ENCODE measurements at places on chromosomes 12 and 14. TPM values are rescaled to one million over a fixed set of nuclear protein-coding genes. Genes with fewer than 3 reads are reported as not detected.
A peak's percentile ranks its signal among the peaks of the same experiment; 100 is the strongest.

- no peak overlapping the region for H3K4me3 ChIP-seq
- no peak for DNase-seq
Measured at GRCh38 chr14:38186216-38186615, 21.5 kb upstream of the SSTR1 start.

PITPNM2 gene
- 12.3 TPM for total RNA-seq

- H3K27ac ChIP-seq = no peak overlapping the region
- H3K4me1 ChIP-seq = peaks cover 10% of the 10 kb centered on the region
- H3K4me3 ChIP-seq = no peak overlapping the region
- DNase-seq = peak; percentile 74
Measured at GRCh38 chr14:92680781-92681650, 67.4 kb downstream of the LGMN start.

DNA sequence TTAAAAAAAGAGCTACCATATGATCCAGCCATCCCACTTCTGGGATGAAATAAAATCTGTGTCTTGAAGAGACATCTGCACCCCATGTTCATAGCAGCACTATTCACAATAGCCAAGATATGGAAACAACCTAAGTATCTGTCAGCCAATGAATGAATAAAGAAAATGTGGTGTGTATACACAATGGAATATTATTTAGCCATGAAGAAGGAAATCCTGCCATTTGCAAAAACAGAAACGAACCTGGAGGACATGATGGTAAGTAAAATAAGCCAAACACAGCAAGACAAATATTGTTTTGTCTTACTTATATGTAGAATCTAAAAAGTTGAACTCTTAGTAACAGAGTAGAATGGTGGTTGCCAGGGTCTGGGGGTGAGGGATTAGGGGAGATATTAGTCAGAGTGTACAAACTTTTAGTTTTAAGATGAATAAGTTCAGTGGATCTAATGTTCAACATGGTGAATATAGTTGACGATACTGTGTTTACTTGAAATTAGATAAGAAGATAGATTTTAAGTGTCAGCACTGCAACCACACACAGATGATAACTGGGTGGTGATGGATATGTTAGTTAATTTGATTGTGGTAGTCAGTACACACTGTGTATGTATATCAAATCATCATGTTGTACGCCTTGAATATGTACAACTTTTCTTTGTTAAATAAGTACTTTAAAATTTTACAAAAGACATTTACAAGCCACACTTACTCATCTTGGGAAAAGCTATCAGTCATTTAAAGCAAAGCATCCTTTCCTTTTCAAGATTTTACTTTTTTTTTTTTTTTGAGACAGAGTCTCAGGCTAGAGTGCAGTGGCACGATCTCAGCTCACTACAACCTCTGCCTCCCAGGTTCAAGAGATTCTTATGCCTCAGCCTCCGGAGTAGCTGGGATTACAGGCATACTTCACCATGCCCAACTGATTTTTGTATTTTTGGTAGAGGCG lies 89.9 kb downstream of the BICD1 start:
- H3K4me1 ChIP-seq = no peaks in the 10 kb centered on the region
- no peak overlapping the region for H3K4me3 ChIP-seq
- no peak for DNase-seq
- no peak overlapping the region for H3K27ac ChIP-seq

RPS6KL1 gene
- 12.7 TPM for total RNA-seq

SERPINA9 gene
- total RNA-seq = not detected

INHBC gene
- not detected for total RNA-seq

Data from Peyer's patch (tissue), 4 donors.